CD4-positive, alpha-beta T cell treated with Interferon alpha-2 for 1 hour (primary cell): ENCODE measurements at places on chromosomes 2 and 18.

- no peak for DNase-seq
Measured at GRCh38 chr18:46265196-46266156, 161.3 kb downstream of the HAUS1 start.

- no peak for DNase-seq
Measured at GRCh38 chr2:148666555-148666954, 22.0 kb downstream of the EPC2 start.

GRCh38 chr2:168254158-168254935 lies 7.0 kb upstream of the STK39 start:
- no peak for DNase-seq

DNA sequence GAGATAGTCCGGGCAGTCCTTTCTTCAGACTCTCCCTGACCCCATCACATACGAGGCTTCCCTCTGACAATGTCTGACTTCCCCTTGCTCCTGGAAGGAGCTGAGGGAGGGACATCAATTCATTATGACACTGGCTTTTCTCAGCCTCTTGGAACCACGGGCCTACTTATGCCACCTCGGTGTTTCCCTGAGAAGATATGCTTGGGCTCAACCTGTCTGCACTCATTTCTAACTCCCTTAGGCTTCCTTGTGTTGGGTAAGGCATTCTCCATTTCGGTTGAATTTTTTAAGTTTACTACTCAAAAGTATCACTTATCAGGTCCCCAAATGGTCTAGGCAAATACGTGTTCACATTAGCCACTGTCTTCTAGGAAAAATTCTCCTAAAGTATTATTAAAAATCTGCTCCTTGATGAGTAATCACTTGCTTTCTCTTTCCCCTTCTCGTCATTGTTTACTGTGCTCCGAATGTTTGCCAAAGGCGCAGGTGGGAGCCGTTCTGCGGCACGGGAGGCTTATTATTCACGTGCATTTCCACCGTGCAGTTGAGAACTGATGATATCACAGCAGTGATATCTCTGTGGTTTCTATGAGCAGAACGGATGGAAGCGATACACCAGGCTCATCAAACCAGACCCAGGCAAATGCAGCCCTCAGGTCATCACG lies 33.1 kb downstream of the ARL4C start:
- DNase-seq = peak; percentile 84

DNA sequence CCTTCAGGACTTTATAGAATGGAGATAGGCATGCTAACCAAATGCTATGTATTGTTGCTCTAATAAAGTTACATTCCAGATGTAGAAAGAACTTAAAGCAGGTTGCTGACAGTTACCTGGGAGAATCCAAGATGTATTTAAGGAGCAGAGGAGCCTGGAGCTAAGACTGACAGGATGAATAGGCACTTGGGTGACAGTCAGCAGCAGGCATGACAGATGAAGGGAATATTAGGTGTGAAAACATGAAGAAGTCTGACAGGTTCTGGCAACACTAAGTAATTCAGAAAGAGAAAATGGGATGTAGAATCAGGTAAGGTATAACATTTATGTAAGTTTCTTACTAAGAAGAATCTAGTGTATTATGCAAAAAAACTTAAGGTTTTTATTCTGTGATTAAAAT lies 232.0 kb downstream of the DSC3 start:
- no peak for DNase-seq

DNA sequence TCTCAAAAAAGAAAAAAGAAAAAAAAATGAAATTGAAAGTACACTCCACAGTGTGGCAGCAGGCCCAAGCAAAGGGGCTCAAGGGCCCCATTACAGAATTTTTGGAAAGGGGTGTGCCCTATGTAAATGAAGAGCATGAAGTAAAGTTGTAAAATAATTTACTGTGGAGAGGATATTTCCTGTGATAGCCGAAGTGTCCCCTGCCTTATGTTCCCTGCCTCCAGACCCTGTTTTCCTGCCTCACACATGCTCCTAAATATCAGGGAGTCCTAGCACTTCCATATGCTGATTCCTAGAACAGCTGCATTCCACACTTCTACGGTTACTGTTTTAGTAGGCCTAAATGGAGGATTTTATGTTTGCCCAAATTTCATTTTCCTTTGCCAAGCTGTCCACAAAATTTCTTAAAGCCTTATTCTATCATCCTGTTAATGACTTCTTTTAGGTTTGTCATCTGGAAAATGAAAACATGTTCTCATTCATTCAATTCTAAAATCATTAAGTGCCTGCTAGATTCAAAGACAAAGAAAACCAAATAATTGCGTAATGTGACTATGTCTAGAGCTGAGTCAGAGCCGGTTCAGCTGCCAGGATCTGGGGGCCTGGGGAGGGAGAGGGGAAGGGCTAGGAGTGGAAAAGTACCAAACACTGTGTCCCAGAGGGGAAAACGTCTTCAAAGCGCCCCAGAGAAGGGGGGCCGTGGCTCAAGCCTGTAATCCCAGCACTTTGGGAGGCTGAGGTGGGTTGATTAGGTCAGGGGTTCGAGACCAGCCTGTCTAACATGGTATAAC lies 25.9 kb upstream of the IMPA2 start:
- DNase-seq = no peak

- DNase-seq = no peak
Measured at GRCh38 chr2:189338115-189338514, 103.2 kb upstream of the WDR75 start.

- no peak for DNase-seq
Measured at GRCh38 chr2:12759248-12759647, 42.5 kb downstream of the TRIB2 start.

- DNase-seq = no peak
Measured at GRCh38 chr2:241863536-241863954, 4.9 kb upstream of the PDCD1 start.

DNA sequence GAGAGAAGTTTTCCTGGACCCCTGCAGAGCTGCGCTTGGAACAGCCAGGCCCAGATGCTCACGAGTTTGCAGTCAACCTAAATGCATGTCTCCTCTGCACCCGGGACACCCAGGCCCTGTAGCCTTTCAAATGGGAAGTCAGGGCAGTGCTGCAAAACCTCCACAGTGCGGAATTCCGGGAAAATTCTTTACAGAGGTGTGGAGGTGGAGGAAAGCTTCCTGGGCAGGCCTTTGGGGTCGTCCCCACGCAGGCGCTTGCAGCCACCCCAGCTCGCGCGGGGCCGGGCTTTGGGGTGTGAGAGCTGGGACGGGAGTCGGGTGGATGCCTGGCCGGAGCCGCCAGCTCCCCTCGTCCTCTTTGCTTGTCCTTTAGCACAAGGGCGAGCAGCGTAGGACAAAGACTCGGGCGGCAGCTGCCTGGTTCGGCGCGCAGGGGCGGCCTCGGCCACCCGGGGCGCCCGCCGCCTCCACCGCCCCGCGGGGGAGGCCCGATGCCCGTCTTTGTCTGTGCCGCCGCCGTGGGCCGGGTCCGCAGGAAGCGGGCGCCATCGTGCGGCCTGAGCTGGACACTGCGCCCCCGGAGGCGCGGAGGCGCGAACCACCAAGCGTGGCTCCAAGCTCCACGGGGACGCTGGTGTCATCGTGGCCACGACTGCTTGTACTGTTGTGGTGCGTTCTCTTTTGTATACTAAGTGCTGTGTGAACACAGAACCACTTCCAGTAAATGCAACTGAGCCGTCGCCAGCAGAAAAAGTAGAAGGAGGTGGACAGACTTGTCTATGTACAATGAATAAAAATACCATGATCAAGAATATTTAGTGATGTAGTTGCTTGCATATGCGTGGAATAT lies 28.2 kb upstream of the BCL11A start:
- DNase-seq = peak; percentile 69

GRCh38 chr2:121273116-121273515 lies 11.9 kb downstream of the TFCP2L1 start:
- no peak for DNase-seq

- DNase-seq = no peak
Measured at GRCh38 chr2:175373729-175374128, 192.2 kb upstream of the ATP5MC3 start.

DNA sequence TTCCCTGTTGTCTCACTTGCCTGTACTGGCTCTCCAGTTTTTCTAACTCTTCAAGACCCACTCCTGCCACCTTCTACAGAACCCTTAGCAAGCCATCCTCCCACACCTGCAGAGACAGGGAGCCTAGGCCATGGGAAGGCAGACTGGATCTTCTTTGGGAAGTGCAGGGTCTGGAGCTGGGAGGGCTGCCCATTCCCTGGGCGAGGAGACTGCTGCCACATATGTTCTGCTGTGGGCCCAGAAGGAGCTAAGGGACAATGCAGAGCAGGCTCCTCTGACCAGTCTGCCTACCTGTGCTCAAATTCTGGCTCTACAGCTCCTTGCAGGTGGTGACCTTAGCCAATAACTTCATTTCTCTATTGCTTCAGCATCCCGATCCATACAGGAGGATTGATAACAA lies 152.1 kb upstream of the CELF4 start:
- DNase-seq = no peak

- no peak for DNase-seq
Measured at GRCh38 chr2:32947484-32948143, 861 bp downstream of the LTBP1 start.

GRCh38 chr2:66679442-66679841 lies 244.5 kb downstream of the MEIS1 start:
- no peak for DNase-seq
